ENCODE measurements at places on chromosomes 11 and 22.

DNA sequence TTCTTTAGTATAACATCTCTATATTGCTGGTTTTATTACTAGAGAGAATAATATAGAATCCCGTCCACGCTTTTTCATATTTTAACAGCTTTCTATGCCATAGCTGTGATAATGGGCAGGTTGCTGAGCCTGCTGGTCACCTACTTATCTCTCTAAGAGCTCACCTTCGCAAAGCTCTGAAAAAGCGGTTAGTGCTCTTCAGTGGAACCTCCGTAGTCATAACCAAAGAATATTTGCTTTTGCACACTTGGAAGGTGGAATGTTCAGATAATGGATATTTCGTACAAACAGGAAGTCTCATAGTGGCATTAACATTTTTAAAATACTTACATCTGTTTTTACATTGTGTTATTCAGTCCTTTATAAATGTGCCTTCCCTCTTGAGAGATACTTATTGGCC, 388.9 kb upstream of the ANO3 start:
- no peak for DNase-seq

GRCh38 chr11:64924910-64925284, 408 bp downstream of the PPP2R5B start:
- DNase-seq: no peak

DNA sequence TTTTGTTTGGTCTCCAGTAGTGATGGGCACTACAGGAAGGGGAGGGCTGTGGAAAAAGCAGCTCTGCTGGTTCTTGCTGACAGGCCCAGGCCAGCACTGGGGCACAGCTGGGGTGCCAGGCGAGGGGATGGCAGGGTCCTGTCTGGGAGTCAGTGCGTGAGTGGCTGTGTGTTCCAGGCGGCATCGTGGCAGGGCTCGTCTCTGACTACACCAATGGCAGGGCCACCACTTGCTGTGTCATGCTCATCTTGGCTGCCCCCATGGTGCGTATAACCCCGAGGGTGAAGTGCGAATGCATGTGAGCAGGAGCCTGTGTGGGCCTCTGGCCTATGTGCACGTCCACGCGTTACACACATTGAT, 20.9 kb downstream of the SLC37A2 start:
- no peak for DNase-seq

- DNase-seq: no peak
Observed at GRCh38 chr22:25406510-25407210, 157.8 kb upstream of the GRK3 start.

DNA sequence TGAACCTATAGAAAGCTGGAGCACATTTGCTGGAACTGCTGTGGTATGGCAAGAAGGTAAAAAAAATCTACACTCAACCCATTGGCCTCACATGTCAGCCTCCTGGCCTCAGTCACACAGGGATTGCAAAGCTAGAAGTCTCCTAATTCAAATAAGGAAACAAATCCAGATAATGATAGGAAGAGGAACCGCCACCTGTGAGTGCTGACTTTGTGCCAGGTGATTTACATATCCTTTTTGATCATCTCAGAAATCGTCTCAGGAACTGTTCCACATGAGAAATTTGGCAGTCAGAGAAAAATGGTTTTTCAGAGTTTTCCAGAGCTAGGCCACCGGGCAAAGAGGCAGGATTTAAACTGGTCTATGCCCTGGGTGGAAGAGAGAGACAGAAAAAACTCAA, 986 bp downstream of the NLRP10 start:
- DNase-seq: no peak

GRCh38 chr11:129119036-129119435, 73.1 kb downstream of the ARHGAP32 start:
- no peak for DNase-seq

DNA sequence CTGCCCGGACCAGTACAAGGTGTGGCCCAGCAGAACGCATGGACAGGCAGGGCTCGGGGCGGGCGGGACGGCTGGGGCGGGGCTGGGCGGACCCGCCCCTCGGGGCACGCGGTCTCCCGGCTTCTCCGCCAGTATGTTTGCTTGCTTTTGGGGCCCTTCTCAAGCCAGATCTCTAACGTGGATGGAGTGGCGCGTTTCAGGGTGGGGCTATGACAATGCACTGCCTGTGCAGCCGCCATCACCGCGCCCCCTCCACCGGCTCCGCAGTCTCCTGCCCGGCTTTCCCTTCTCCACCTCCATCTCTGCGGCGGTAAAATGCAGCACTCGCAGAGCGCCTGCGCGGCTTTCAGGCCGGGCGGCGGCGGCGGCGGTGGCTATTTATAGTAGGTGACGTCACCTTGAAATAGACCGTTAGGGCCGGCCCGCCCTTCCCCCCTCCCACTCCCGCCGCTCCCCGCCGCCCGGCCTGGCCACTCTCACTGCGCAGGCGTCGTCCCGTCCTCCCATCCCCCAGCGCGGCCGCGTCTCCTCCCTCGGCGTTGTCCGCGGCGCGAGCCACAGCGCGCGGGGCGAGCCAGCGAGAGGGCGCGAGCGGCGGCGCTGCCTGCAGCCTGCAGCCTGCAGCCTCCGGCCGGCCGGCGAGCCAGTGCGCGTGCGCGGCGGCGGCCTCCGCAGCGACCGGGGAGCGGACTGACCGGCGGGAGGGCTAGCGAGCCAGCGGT, at the start of gene YWHAH:
Gene YWHAH (plus strand): TSS at position 558 of the 722 bp plus-strand sequence. CDS start 199 bp downstream, outside the sequence.
- peak; percentile 87 for DNase-seq

DNA sequence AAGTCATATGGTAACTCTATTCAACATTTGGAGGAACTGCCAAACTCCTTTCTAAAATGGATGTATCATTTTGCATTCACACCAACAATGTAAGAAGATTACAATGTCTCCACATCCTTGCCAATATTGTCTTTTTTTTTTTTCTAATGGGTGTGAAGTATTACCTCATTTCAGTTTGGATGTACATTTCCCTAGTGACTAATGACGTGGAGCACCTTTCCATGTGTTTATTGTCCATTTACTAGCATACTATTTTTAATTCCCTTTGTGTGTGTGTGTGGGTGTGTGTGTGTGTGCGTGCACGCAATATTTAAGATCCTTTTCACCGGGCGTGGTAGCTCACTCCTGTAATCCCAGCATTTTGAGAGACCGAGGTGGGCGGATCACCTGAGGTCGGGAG, 62.7 kb downstream of the APOL3 start:
- DNase-seq: no peak

DNA sequence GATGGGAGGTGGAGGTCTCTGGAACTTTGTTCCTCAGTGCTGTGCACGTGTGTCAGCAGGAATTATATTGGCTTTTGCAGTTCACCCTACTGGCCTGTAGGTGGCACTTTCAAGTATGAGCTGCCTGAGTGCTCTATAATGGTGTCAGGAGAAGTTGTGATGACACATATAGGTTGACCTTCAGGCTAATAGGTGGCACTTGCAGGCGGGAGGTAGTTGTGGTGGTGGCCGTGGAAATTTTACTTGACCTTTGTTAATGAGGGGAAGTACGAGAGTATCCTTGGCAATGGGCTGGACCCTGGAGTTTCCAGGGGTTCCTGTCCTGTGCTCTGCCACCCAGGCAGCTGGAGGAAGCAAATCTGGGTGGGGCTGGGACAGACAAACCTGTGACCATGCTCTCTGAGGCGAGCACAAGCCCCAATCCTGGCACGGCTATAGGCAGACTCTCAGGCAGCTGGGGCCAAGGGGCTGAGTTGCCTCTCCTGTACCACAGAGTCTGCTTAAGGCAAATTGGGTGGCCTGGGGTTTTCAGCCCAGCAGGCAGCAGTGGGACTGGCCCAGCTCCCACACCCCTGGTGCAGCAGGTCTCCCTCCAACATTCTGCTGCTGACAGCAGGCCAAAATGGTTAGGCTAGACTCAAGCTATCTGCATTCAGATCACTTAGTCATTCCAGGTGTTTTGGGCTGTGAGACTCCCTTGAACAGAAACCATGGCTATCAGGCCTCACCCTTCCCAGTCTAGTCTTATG, 147.5 kb upstream of the CTSC start:
- DNase-seq: peak; percentile 14

DNA sequence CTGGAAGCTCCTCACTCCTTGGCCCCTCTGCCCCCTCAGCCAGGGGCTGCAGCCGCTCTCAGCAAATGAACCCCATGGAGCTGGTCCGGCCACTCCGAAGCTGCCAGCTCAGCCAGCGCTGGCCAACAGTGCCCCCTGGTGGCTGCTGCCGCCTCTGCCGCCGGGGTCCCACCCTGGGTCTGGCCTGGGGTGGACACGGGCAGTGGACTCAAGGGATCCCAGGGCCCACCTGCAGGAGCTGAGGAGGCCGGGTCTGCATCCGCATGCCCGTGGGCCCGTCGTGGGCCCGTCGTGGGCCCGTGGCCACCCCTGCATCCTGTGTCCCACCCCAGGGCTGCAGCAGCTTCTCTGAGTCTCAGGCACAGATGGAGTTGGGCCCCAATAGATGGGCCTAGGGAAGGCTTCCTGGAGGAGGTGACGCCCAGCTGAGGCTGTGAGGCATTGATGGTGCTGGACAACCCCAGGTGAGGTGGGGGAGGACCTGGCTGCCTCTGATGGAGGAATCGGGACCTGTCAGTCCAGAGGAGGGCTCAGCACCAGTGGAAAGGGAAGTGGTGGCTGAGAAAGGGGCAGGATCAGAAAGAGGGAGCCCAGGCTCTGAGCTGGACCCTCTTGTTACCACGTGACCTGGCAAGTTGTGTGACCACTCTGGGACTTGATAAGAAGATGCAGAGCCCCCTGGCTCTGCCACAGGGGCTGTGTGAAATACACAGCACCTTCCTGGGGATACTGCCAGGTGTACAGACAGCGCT, 522.3 kb downstream of the BRD1 start:
- DNase-seq: peak; percentile 64

- no peak for DNase-seq
Observed at GRCh38 chr11:94144216-94144615, 15.6 kb downstream of the PANX1 start.

DNA sequence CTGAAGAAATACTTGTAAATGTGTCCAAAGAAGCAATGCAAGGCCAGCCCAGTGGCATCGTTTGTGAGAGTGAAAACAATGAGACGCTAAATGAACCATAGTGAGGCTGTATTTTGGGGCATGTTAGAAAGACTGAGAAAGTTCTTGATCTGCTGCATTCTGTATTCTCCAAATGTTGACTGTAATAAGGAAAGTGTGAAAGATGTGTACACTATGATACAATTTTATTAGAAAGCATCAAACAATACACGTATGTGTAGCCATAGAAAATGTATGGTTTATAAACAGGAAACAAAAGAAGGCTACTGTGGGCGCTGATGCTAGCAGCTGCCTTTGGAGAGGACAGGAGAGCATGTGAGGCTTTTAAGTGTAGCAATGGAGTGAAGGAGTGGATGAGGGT, 233.5 kb upstream of the E2F8 start:
- no peak for DNase-seq

GRCh38 chr11:23497040-23497439, 636.8 kb upstream of the CCDC179 start:
- no peak for DNase-seq

DNA sequence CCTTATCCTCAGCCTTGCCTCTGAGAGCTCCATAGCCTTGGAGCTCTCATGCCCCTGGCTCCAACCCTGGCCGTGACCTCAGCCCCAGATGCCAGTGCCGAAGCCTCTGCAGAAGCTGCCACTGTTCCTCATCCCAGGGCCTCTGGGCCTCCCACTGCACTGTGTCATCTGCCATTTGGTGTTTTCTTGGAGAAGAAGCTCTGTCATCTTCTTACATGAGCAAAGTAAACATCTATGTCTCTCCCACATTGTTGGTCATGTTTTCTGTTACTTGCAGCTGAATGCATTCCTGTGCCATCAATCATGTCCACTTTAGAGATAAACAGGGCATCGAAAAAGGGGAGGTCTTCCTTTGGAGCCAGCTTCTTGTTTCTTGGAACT, 45.0 kb upstream of the FTH1 start:
- no peak for DNase-seq

- DNase-seq: no peak
Observed at GRCh38 chr11:41099654-41100053, 359.8 kb downstream of the LRRC4C start.

- DNase-seq: no peak
Observed at GRCh38 chr22:20304646-20305045, 15.2 kb downstream of the DGCR6L start.

DNA sequence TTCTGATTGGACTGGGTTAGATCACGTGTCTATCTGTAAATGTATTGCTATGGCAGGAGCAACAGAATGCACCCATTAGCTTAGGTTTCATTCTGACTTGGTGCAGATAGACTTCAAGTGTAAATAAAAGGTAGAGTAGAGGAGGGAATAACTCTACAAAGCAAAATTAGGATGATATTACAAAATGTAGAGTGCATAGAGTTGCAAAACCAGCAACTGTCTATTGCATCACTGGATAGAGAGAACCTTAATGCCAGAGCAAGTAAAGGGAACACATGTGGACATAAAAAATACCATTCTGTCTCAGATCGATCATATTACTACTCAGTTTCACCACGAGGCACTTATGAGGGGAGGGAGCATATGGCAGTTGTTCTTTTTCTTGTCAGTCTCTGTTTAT, 22.0 kb upstream of the CAT start:
- no peak for DNase-seq

DNA sequence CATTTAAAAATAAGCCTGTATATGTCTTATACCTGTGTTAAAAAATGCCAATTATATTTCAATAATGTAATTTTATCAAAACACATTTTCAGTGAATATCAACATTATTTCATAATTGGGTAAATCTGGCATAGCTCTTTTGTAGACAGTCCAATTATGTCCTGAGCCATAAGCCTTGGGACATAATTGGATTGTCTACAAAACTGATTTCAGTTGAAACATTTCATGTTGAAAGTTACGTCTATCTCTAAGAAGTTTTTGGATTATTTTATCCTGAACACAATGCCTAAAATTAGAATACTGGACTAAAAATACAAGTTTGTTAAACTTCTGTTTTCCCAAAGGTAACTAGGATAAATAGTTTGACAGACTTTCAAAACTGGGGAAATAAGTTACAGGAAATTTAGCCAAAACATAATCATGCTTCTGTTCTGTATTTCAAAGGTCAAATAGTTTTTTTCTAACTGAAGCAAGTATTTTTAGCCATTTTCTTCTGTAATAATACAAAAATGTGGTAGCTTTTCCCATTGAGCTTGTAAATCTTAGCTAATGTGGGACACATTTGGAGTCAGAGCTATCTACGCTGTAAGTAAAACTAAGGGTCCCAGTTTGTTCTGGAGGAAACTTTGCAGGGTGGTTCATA, 100.7 kb upstream of the BIRC3 start:
- DNase-seq: no peak

DNA sequence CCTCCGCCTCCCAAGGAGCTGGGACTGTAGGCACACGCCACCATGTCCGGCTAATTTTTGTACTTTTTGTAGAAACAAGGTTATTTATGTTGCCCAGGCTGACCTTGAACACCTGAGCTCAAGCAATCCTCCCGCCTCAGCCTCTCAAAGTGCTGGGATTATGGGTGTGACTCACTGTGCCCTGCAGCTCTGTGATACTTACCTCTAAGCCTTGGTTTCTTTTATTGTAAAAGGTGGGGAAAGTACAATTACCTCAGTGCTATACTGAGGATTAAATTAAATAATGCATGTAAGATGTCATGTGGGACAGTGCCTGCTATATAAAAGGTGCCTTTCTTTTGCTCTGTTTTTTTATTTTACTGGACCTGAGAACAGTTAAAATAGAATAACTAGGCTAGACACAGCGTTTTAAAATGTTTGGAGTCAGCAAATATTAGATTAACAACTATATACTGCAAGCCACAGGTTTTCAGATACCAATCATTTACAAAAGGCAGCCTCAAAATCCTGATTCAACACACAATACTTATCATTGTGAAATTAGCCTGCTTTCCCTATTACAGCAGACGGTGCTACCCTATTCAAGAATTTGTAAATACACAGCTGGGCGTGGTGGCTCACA, 30.0 kb downstream of the PRR14L start:
- no peak for DNase-seq

GRCh38 chr11:6596239-6596877, 7.1 kb downstream of the RRP8 start:
- no peak for DNase-seq

GRCh38 chr22:22536916-22537315, 16.8 kb upstream of the ZNF280A start:
- DNase-seq: no peak
